Small intestine (tissue), 16 donors: ENCODE measurements at places on chromosomes 12 and 14.
A peak's percentile ranks its signal among the peaks of the same experiment; 100 is the strongest.

- peak; percentile 63 for DNase-seq
Observed at GRCh38 chr14:23185063-23185462, 1.6 kb upstream of the SLC7A8 start.

DNA sequence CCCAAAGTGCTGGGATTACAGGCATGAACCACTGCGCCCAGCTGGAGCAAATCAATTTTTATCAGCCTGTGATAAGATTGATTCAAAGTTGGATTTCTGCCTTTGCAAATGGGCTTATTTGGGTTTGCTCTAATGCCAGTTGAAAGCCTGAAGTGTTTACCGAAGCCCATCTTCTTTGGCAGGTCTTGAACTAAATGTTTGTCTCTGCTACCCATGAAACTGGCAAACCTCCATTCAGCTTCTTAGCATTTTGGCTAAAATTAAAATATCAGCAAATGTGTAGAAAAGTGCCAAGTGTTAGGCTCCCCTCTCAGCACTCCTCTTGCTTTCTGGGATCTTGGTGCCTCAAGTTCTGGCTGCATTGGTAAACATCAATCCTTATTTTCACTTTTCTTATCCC is 61.5 kb downstream of the MGAT4C start:
- no peak for DNase-seq

GRCh38 chr12:109650808-109651207 is 62.8 kb upstream of the FAM222A start:
- DNase-seq, result no peak

- DNase-seq, result no peak
Observed at GRCh38 chr14:54686219-54686870, 119.4 kb downstream of the SAMD4A start.

DNA sequence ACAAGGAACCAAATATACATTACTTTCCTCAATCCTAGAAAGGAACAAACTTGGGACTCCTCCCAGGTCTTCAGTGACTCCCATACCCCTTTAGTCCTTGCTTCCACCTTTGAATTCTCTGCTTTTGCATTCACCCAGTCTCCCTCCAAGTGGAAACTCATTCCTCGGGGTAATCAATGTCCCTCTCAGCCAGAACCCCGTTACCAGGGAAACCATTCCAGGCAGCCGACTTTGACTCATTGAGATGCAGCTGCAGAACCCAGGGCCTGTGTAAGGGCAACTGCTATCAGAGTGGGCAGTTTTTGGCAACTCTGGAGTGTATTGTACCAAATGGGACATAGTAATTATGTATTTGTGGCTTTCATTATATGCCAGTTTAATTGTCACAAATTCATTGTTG is 186.2 kb downstream of the NRXN3 start:
- no peak for DNase-seq

DNA sequence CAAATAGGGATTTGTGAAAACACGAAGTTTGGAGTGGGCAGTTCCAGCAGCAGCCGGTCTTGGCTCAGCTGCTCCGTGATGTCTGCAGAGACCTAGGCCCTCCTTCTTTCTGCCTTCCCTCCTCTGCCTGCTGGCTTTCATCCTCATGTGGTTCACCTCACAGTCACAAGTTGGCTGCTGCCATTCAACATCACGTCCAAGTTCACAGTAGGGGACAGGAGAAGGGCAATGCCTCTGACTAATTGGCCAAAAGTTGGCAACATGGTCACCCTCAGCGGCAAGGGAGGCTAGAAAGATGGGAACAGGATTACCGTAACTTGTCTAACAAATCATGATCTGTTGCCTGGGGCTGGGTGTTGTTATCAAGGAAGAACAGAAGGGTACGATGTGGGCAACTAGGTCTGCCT is 7.8 kb upstream of the CACNA2D4 start:
- no peak for DNase-seq

- no peak for DNase-seq
Observed at GRCh38 chr12:110343736-110344555, 59.6 kb downstream of the ANAPC7 start.

DNA sequence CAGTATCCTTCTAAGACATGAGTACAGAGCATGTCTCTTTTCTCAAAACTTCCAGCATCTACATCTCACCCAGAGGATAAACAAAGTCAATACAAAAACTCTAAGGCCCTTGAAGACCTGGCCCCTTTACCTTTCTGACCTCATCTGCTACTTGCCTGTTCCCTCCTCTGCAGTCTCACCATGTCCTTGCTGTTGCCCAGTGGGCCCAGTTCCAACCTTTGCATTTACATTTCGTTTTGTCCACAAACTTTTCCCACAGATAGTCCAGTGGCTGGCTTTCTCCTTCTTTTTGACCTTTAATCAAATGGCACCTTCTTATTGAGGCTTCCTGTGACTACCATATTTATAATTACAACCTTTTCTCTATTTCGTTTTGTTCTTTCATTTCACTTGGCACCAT is 1.6 kb downstream of the IRAK4 start:
- DNase-seq, result no peak
